ENCODE measurements at places on chromosomes 12 and 14. TPM values are rescaled to one million over a fixed set of nuclear protein-coding genes. Genes with fewer than 3 reads are reported as not detected.

The WNT1 gene
- not detected for total RNA-seq

The SLC7A7 gene
- 1.8 TPM for total RNA-seq

The MYH6 gene
- total RNA-seq = 532 TPM

The P2RX2 gene
- not detected for total RNA-seq

The FBXO34 gene
- total RNA-seq = 57.4 TPM

The ANO6 gene
- 66.5 TPM for total RNA-seq

Data from psoas muscle (tissue), 8 donors.